ENCODE measurements at places on chromosomes 13 and 19.

GRCh38 chr13:38401276-38401675 is 51.6 kb downstream of the UFM1 start:
- no peak for DNase-seq

- DNase-seq, result no peak
These were observed 8.7 kb upstream of the GNG8 start for GRCh38 chr19:46644720-46645119.

- no peak for DNase-seq
These were observed 84.1 kb upstream of the FRY start for GRCh38 chr13:31947506-31947905.

- no peak for DNase-seq
These were observed 210.8 kb upstream of the UBL3 start for GRCh38 chr13:30061217-30061616.

GRCh38 chr19:32969549-32969948 is 2.2 kb downstream of the CEP89 start:
- no peak for DNase-seq

- DNase-seq, result no peak
These were observed 199.6 kb downstream of the OXGR1 start for GRCh38 chr13:96794669-96795068.

DNA sequence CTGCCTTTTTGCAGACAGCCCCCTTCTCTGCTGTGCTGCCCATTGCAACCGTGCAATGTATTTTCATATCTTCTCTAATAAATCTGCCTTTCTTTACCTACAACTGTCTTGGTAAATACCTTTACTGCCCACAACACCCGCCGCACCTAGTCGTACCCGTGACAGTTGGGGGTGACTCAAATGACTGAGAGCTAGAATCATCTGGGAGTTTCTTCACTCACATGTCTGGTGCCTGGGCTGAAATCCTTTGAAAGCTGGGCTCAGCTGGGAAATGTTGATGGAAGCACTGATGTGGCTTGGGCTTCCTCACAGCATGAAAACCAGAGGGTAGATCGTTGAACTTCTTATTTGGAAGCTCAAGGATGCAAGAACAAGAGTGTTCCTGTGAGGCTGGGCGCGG is 2.8 kb upstream of the PNMA8A start:
- DNase-seq, result no peak

DNA sequence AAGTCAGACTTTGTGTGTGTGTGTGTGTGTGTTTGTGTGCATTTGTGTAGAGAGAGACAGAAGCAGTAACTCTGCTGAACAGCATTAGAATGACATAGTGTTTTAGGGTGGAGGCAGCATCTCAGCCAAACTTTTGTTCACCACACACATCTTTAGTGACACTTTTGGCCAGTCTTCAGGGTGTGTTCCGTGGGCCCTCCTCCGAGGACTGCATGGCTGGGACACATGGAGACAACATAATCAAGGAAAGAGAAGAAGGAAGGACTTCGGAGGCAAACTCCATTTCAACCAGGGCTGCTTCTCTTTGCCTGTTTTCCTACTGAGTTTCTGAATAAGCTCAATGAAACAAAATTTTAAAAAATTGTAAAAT is 205.1 kb downstream of the LHFPL6 start:
- no peak for DNase-seq

- no peak for DNase-seq
These were observed 138.0 kb downstream of the MIPEP start for GRCh38 chr13:23751195-23751594.

- no peak for DNase-seq
These were observed 10.6 kb downstream of the RFC3 start for GRCh38 chr13:33828431-33829129.

GRCh38 chr13:83819156-83819555 is 63.1 kb downstream of the SLITRK1 start:
- DNase-seq, result no peak

- DNase-seq, result no peak
These were observed 1.2 kb downstream of the RABAC1 start for GRCh38 chr19:41957838-41958366.

DNA sequence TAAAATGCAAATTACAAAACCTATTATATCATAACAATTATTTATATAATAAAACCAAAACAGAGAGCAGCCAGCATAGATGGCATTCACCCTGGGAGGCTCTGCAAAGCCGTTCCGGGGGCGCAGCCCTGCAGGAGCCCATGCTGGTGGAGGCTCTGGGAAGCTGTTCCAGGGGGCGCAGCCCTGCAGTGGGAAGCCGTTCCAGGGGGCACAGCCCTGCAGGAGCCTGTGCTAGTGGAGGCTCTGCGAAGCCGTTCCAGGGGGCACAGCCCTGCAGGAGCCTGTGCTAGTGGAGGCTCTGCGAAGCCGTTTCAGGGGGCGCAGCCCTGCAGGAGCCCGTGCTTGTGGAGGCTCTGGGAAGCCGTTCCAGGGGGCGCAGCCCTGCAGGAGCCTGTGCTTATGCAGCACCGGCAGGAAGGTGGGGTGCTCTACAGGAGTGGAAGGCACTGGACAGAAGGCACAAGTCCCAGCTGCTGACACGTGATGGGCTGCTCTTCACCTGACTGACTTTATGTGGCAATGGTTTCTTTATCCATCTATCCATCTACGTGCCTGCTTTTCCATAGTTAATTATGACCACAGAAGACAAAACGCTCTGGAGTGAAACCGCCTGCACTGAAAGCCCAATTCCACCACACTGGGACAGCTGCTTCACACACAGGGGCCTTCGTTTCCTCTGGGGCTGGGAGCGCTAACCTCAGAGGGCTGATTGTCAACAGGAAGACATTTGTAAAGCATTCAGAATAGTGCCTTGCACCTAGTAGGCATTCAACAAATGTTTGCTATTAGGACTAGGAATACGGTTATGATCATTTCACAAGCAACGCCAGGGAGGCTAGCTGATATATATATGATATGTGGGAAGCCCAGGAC is 23.7 kb downstream of the PCID2 start:
- DNase-seq, result no peak

GRCh38 chr13:66509175-66509574 is 721.0 kb downstream of the PCDH9 start:
- no peak for DNase-seq

- no peak for DNase-seq
These were observed 17.3 kb downstream of the ZFR2 start for GRCh38 chr19:3851254-3852176.

- no peak for DNase-seq
These were observed 48.9 kb downstream of the TPP2 start for GRCh38 chr13:102645701-102646100.

GRCh38 chr19:32363632-32364031 is 18.2 kb downstream of the ZNF507 start:
- DNase-seq, result no peak

- no peak for DNase-seq
These were observed 7.5 kb upstream of the TSHZ3 start for GRCh38 chr19:31356587-31357314.

DNA sequence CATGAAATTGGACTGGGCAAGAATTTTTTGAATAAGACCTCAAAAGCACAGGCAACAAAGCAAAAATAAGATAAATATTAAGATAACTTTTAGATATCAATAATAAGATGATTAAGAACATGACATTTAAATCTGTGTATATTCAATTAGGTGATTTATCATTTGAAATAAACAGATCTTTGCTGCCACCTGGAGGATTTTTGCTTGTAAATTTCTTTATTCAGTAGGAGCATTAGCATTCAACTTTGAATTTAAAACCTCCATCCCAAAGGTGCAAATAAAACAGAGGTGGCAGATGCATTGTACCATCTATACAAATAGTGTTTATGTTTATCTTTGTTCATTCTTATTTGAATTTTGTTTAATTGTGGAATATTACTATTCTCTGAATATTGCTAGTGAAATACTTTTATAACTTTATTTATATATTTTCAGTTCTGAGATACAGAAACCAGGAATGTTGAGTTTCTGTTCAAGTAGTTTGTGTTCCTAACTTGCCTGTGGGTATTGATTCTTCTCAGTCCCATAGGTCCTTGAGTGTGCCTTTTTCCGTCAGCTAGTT is 20.9 kb downstream of the COG6 start:
- DNase-seq, result no peak

- no peak for DNase-seq
These were observed 192.7 kb upstream of the MIR17HG start for GRCh38 chr13:91154558-91155353.

GRCh38 chr19:12333162-12334159 is at the start of gene ZNF563:
Gene ZNF563 (minus strand): TSS chr19:12333633. CDS start chr19:12333482, 151 bp downstream.
- peak; percentile 95 for DNase-seq
